ENCODE measurements at places on chromosomes 11 and 22.

GRCh38 chr11:77505956-77506355, 32.1 kb upstream of the PAK1 start:
- no peak for DNase-seq

- DNase-seq: no peak
Observed at GRCh38 chr11:123393312-123393927, 36.6 kb upstream of the GRAMD1B start.

DNA sequence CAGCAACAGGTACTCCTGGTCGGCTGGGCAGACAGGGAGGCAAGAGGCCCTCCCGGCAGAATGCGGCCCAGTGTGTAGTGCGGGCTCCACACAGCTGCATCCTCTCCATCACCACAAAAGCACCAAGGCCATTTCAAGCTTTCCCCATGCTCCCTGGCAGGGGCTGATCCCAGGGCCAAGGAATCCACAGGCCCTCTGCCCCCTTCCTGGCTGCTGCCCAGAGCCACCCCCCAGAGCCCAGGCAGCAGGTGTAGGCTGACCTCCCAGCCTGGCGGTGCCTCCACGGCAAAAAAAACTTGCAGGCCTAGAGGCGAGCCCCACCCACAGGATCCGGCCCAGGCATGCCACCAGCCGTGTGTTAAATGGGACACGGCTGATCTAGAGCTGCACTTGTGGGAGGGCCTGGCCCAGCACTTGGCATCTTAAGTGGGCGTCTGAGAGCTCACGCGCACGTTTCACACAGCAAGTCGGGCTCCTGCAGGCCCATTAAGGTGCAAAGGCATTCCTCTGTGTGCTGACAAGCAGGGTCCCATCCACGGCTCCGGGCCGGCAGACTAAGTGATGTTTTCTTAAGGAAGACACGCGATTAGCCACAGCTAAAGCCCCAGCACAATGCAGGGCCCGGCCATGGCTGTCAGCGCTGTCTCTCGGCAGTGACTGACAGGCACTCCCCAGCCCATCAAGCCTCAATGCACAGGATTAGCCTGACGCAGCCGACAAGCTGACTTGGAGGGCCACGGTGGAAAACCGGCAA, 19.8 kb upstream of the GNB1L start:
- no peak for DNase-seq

DNA sequence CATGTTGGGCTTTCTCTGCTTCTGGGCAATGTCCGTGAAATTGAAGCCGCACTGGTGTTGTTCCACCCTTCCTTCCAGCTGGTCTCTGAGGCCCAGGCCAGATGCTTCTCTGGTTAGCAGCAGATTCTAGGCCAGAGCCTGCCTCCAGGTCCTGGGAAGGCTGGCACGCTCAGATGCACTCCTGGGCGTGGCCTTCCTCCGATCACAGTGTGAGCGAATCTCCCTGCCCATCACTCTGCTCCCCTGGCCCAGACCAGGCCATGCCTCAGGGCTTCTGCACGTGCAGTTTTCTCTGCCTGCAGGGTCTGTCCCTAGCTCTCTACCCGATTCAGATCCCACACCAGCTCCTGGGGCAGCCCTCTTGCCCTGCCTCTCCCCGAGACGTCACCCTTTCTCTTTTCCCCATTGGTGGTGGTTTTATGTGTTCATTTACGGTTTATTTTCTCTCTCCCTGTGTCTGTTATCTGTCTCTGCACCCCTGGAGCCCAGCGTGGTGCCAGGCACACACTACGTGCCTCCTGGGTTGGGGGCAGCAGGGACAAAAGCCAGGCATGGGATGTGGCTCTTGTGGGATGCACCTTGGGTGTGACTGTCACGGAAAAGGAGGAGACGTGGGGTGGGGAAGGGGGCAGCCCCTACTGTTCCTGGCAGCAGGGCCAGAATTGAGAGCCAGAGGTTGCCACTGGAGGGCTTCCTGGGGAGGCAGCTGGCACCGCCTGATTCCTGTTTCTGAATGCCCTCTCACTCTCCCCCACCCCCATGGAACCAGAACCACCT, 66.0 kb downstream of the KCNQ1 start:
- DNase-seq: no peak

DNA sequence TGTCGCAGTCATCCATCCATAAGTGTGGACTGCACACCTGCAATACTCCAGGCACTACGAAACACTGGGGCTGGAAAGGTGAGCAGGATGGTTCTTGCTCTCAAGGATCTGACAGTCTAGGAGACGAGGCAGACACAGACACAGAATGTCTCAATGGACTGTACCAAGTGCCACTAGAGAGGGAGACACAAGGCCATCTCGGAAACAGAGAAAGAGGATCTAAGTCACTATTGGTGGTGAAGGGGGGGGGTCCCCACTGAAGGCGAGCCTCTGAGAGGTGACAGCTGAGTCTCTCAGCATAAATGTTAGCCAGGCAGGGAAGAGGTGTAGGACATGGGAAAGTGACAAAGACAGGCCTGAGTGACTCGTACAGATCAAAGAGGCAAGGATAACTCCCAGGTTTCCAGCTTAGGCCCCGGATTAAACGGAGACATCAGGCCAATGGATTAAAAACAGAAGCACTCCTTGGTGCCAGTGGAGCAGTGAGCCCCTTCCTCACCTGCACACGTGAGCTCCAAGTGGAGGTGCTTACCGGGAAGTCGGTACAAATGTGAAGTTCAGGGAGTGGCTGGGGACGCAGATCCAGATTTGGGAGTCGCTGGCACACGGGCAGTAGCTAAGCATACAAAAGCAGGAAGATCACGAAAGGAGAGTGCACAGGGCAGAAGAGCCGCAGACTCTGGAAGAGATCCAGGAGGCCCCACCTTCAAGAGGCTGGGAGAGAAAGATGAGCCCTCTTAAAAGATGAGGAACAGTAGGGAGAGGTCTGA, 117.2 kb downstream of the MICAL3 start:
- no peak for DNase-seq

GRCh38 chr11:74749965-74750296, 1.3 kb downstream of the RNF169 start:
- DNase-seq: no peak

GRCh38 chr11:1948389-1948788, 1.3 kb downstream of the MRPL23 start:
- no peak for DNase-seq

- no peak for DNase-seq
Observed at GRCh38 chr11:109783840-109784239, 309.4 kb upstream of the ZC3H12C start.

DNA sequence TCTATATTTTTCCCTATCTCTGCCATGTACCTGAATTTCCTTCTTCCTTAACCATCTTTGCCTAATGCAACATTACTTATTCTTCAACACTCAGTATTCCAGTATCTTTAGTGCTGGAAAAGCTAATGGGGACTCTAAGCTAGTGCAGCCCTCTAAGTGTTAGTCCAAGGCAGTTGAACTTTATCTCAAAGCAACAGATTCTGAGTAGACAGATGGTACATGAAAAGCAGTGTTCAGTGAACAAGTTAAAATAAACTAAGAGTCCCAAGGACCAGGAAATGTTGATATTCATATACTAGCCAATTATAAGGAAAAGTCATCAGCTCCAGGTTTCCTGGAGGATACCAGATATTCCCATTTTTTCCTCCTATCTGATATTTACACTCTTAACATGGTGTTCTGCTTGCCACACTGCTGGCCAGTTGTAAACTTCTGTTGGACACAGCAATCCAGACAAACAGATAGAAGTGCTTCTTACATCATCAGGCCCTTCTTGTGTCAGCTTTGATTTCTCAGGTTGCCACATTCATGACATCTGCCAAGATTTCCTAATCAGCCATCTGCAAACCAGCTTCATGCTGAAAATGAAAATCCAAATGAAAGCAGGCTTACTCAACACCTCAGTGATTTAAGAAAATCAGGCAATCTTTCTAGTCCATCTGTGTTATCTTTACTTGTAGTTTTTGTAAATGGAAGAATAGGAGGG, 255.9 kb upstream of the POU2AF2 start:
- no peak for DNase-seq

- no peak for DNase-seq
Observed at GRCh38 chr11:2950825-2951224, 21.6 kb upstream of the PHLDA2 start.

DNA sequence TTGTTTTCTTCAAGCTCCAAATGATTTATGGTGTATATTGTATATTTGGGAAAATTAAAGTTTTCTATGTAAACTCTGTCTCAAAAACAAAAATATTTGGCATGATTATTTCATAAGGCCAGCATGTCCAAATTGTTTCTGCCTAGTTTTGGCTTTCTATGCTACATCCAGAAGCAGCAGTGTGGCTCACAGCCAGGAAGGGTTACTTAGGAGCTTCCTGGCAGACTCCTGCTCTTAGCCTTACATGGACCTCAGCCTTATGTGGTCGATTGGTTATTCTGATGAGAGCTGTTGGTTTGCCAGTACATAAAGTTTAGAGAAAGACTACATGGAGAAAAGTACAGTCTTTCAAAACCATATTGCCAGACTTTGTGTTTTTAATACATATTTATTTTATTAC, 297.7 kb upstream of the FAT3 start:
- DNase-seq: no peak

DNA sequence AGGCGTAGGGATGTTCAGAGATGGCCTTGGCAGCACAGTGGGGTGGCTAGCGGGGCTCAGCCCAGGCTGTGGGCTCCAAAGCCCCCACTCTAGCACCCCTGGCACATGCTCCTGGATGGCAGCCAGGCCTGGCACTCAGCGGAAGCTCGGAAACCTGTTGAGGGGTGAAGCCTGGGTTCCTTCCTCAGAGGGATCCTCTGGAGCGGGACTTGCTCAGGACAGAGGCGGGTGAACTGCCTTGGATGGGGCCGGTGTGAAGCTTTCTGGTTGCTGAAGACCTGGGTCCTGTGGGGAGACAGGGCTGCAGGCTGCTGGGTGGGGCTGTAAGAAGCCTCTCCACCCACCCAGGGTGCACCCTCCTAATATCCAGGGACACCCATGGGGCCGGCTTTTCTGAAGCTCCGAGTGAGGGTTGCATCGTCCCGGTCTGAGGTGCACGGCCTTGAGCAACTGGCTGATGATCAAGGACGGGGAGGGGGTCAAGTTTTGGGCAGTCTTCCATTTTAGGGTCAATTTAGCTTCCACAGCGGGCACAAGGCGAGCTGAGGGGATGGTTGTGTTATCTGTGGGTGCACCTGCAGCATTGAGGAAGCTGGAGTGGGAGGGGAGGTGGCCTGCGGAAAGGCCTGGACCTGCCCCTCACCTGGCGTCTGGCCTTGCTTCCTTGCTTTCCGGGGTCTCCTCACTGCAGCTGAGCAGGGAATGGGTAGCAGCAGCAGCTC, 5.2 kb downstream of the MRGPRE start:
- no peak for DNase-seq

GRCh38 chr11:70666311-70666710, 268.0 kb downstream of the CTTN start:
- DNase-seq: no peak

DNA sequence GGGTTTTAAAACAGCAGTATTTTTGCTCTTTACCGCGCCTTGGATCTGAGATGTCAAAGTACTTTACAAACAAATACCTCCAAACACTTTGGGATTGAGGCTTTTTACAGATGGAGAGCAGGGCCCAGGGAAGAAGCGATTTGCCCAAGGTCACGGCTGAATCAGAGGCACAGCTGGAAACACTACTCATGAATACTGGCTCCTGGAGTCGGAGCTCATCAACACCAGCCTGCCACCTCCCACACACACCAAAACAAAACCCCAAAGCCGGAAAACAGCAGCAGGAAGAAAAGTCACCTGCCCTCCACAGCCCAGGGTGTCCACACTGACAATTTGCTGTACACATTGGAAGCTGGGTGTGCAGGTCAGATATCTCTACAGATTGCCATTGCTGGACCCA, 339.4 kb downstream of the CADM1 start:
- DNase-seq: no peak

- DNase-seq: peak; percentile 79
Observed at GRCh38 chr11:74004759-74005615, 3.9 kb downstream of the UCP3 start.

DNA sequence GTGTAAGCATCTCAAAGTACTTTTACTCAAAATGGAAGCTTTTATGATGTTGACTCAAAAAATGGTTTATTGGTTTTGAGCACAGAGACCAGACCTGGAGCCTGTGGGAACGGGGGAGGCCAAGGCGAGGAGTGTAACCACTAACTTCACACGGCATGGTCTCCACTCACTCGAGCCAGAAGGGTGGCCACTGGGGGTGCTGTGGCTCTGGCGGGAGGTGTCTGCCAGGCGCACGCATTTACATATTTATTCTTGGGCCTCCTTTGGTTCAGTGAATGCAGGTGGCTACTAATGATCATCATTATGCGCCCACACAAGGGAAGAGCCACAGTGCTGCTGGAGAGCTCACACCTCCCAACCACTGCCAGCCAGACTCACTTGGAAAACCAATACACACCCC, 64.6 kb downstream of the FLRT1 start:
- no peak for DNase-seq

DNA sequence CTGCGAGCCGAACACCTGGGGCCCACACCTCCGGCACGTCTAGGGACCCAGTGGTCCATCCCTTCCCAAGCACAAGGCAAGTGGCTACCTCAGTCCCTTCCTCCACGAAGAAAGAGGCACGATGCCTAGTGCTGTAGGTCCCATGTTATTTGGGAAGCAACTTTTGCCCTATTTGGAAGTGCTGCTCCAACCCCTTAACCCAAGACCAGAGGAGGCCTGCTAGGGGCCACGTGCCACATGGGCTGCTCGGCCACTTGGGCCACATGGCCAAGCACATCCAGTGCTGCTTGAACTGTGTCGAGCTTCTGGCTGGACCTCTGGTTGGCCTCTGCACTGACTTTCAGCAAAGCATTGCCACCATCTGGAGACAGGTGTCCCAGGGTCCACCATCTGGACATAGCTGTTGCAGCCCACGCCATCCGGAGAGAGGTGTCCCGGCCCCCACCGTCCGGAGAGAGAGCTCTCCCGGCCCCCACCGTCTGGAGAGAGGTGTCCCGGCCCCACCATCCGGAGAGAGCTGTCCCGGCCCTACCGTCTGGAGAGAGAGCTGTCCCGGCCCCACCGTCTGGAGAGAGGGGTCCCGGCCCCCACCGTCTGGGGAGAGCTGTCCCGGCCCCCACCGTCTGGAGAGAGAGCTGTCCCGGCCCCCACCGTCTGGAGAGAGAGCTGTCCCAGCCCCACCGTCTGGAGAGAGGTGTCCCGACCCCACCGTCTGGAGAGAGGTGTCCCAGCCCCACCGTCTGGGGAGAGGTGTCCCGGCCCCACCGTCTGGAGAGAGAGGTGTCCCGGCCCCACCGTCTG, 6.5 kb upstream of the B4GALNT4 start:
- DNase-seq: no peak

GRCh38 chr11:57913715-57914704, 109.7 kb upstream of the OR9Q1 start:
- no peak for DNase-seq

DNA sequence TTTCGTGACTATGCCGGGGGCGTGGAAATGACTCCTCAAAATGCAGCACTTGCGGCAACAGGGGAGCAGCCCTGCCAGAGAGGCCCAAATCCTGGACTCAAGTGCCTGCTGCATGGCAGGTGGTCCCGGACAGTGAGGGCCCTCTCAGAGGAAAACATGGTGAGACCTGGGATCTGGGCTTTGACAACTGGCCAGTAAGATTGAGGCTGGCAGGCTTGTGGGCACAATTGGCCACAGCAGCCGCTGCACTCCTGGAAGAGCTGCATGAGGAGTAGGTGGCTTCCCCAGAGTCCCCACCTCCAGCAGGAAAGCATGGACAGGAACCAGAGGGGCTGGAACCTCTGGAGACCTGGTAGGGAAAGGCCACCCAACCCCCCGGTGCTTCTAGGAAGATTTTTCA, 13.4 kb downstream of the LINC01488 start:
- DNase-seq: no peak
